ENCODE measurements at places on chromosomes 2 and 18.

- no peak for DNase-seq
These were observed 93.7 kb upstream of the ZNF516 start for GRCh38 chr18:76588601-76589226.

GRCh38 chr2:75959724-75960471 lies 249.2 kb upstream of the GCFC2 start:
- DNase-seq = no peak

GRCh38 chr2:8564475-8564874 lies 117.4 kb upstream of the ID2 start:
- DNase-seq = no peak

DNA sequence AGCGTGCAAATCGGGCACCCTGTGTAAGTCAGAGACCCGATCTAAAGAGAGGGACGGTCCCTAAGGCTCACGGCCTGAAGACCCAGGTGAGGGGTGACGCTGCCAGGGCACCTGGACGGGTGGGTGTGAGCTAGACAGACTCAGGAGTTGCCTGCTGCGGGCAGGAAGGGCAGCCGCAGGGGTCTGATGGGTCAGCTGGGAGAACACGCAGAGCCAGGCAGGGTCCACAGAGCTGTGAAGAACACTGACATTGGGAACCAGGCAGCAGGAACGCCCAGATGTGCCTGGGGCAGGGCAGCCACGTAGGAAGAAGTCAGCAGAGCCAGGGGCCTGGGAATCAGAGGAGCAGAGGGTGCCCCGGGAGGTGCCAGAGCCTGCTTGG lies 25.9 kb downstream of the HDAC4 start:
- DNase-seq = no peak

DNA sequence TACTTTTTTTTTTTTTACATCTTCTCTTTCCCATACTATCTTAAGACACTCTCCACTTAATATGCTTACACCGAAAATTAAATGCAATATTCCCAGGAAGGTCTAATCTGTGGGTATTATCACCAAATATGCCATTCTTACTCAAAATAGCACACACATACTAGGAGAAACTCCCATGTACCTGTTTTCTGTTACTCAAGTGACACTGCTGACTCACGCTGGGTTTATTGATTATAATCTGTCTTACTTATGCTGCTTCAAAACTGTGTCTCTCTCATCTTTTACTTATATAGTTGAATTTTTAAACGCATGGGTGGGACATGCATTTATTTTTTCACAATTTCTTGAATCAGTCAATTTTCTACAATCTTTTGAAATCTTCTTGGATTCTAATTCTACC lies 29.9 kb downstream of the MRPL19 start:
- DNase-seq = no peak

- no peak for DNase-seq
These were observed 90.0 kb upstream of the HS6ST1 start for GRCh38 chr2:128408349-128409305.

- no peak for DNase-seq
These were observed 110.4 kb upstream of the VRK2 start for GRCh38 chr2:57936216-57936615.

DNA sequence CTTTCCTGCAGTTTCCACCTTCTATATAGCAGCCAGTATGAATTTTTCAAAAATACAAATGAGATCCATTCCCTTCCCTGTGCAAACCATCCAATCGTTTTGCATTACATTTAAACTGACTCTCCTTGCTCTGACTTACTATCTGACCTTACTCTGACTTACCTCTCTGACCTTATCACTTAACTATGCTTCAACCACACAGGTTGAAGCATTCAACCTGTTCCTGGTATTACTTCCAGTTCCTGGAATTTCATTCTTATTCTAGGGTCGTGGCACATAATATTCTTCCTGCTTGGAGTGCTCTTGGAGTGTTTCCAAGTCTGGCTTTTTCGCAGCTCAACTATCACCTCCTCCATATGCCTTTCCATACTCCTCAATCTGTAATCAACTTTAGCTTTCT lies 850.6 kb upstream of the CHAC2 start:
- DNase-seq = no peak

DNA sequence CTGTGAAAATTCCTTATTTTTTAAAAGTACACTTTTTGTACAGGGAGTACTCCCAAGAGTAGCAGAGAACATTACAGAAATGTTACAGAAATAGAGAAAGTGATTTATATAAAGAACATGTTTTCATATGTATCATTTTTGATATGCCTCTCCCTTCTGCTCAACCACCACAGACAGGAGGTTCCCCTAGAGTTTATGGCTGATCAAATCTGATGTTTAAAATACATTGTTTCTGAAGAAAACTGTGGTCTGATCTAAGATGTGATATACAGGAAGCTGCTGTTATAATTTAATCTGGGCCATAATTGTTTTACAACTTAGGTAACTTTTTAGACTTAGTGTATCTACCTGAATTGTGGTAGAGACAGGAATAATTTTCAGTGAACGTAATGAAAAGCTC lies 37.0 kb downstream of the STAT4 start:
- DNase-seq = no peak

GRCh38 chr2:34547900-34548299 lies 948.8 kb upstream of the FAM98A start:
- DNase-seq = no peak
